ENCODE measurements at places on chromosomes 16 and 17. TPM values are rescaled to one million over a fixed set of nuclear protein-coding genes. Genes with fewer than 3 reads are reported as not detected.

Gene ATP1B2
- total RNA-seq: 0.07 TPM

Gene CCL3
- not detected for total RNA-seq

Gene MT1A
- not detected for total RNA-seq

Gene LGALS9B
- total RNA-seq: not detected

Gene KRTAP9-2
- total RNA-seq: not detected

Gene FNDC8
- total RNA-seq: not detected

Gene SLC5A11
- total RNA-seq: not detected

Gene RNF222
- total RNA-seq: not detected

Gene QRICH2
- total RNA-seq: 5.5 TPM

Gene SDR42E1
- under 0.01 TPM for total RNA-seq
